ENCODE measurements at places on chromosomes 4 and X.

DNA sequence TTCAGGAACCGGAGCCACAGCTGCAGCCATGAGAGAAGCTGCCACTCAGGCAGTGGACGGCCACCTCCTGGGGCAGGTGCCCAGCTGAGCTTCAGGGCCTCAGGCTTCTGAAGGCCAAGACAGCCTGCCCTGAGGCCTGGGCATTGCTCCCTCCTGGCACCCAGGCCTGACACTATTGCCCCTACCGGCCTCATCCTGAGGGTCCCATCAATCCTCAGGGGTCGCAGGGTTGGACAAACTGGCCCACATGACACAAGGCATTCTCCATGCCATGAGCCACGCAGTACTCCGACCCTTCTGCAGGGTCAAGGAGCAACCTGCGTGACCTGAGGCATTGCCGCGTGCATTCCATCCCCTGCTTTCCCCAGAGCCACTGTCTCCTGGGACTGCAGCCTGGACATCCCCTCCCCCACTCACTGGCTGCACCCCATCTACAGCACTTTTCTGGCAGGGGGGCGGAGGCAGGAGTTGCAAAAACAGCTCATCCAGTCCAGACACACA lies 3.0 kb upstream of the ZFP92 start:
- DNase-seq, result no peak

- DNase-seq, result no peak
Measured at GRCh38 chrX:148499638-148500422, 587 bp upstream of the AFF2 start.

DNA sequence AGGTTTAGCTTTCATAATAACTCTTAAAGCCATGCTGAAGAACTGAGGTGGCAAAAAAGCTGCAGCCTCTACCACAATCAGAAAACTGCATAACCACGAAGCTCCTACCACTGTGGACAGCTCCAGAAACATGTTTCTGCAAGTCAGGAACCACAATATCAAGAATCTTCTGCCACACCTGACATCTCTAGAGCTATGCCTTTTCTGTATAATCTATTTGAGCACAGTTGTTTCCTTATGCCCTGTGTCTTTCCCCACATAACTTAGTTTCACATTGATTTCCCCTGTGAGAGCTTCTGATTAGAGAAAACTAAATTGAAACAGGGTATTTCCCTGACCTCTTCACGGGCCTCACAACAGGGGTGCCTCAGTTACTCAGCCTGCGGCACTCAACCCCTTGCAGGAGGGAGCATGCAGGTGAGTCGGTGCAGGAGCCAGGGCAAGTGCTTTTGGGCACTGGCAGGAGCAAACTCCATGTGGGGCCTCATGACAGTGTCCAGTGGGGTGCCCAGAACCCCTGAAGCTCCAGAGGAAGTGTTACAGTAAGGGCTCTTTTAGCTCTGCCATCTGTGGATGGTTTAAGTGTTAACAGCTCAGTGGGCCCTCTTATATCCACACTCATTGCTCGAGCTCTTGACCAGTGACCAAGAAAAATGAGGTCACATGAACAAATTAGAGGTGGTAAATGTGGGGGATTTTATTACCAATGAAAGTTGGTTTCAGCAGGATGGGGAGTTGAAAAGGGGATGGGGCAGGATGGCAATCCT lies 132.8 kb upstream of the BMP3 start:
- DNase-seq, result no peak

- DNase-seq, result no peak
Measured at GRCh38 chrX:72368796-72369195, 63.1 kb upstream of the CITED1 start.

DNA sequence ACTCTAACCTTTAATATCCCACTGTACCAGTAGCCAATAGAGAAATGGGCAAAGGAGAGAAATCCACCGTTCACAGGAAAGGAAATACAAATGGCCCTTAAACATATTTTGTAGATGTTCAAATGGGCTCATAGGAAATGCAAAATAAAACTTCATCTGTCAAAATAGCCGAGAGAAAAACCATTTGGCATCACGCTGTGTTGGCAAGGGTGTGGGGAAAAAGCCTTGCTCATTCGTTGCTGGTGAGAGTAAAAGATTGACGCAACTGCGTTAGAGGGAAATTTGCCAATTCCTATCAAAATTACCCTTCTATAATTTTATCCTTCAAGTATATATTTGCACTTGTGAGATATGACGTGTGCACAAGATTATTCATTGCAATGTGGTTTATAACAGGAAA lies 131.9 kb downstream of the EIF4E start:
- no peak for DNase-seq
